NCI-H69 (cell line): ENCODE measurements at places on chromosomes 11 and 22.

DNA sequence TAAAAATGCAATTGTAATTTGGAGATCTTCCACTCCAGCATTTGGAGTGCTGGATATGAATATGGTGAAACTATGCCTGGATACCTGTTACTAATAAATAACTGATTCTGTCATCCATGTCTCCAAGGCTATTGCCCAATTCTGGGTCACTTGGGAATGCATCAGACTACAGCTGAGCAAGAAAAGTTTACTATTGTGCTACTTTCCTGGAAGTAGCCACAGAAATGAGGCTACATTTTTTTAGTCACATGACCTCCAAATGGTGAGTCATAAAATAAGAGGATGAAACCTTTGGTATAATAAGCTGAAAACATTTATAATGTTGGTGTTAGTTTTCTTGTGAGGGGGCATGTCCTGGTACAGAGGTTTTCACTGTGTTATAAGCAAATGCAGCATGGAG is 44.4 kb downstream of the DCDC1 start:
- DNase-seq: no peak

DNA sequence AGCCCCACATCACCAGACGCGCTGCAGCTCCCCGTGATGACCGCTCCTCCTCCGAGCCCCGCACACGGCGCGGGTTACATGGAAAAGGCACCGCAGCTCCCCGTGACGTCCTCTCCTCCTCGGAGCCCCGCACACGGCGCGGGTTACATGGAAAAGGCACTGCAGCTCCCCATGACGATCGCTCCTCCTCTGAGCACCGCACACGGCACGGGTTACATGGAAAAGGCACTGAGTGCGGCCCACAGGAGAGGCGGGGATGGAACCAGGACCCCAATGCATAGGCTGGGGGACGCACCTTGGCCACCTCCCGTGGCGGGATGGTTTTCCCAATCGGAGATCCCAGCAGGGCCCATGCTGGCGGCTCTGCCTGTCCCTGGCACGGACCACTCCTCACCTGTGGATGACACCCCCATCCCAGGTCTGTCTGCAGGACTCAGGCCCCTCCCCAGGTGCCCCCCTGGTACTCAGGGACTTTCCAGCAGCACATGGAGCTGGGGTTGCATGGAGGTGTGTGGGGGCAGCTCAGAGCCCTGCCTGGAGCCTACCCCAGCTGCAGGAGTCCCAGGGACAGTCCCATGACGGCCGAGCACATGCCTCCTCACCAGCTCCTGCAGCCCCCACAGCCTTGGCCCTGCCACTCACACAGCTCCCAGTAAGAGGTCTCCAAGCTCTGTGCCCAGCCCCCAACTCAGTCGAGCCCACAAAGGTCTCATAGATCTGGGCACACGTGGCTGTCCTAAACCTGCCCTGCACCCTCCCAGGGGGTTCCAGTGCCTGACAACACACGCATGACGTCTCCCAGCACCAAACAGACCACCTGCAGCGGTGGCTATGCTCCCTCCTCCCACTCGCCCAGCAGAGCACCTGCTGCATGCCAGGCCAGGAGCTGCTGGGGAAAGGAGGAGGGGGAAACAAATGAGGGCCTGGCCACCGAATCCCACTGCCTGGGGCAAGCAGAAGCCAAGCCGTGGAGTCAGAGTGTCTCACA is 166.6 kb downstream of the BRD1 start:
- DNase-seq: peak; percentile 59

- DNase-seq: peak; percentile 24
Observed at GRCh38 chr11:75471176-75471973, 38.4 kb upstream of the KLHL35 start.

- DNase-seq: no peak
Observed at GRCh38 chr22:50502628-50503474, 4.7 kb downstream of the LMF2 start.

- no peak for DNase-seq
Observed at GRCh38 chr22:38938221-38938620, 19.2 kb upstream of the APOBEC3A start.

DNA sequence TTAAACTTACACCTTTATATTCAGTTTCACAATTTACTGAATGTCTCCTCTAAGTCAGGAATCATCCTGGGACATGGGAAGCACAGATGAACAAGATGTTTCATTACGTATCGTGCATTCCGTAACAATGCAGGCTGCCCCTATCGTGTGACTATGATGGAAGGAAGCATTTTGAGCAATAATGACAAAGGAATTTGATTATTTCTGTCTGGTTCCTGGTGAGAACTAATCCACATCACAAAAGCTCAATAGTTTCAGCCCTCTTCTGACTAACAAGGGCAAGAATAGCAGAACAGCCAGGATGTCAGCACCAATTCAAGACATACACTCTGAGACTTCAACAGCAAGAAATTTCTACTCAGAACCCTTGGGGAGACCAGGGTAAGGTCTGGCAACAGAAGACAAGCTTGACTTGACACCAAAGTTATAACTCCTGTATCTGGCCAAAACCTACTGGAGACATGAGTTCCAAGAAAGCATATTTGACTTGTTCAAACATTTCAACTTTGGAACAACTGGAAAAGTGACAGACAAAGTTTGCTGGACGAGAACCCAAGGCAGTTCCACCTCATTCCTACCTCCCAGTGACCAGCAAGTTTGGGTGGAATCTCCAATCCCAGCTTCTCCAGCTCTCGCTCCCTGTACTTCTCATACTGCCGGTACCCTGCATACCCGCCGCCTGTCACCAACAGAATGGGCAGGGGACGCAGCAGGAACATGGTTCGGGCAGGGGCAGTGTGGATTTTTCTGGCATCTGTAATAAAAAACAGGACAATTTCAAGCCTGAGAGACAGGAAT is 14.3 kb downstream of the PISD start:
- DNase-seq: no peak

- no peak for DNase-seq
Observed at GRCh38 chr22:37182949-37183245, 5.2 kb downstream of the C1QTNF6 start.

- DNase-seq: no peak
Observed at GRCh38 chr22:37750596-37751162, 53.8 kb downstream of the TRIOBP start.

GRCh38 chr11:119828006-119828405 is 99.0 kb upstream of the NECTIN1 start:
- peak; percentile 74 for DNase-seq

DNA sequence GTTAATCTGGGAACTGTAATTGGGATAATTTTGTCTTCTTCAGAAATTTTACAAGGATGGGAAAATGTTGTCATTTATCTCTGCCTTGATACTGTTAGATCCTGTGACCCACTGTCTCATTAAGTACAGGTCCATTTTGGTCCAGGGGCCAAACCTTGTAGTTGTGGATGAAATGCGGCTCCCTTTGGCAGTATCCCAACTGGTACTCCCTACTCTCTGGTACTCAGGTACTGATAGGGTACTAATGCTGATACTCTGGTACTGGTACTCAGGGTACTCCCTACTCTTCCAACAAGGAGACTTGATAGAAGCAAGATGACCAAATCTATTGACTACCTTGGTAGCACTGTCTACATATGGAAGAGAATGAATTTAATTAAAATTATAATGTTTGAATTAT is 97.9 kb downstream of the GRAMD1B start:
- DNase-seq: no peak

GRCh38 chr11:47127213-47127612 is 49.5 kb downstream of the ARFGAP2 start:
- peak; percentile 79 for DNase-seq

DNA sequence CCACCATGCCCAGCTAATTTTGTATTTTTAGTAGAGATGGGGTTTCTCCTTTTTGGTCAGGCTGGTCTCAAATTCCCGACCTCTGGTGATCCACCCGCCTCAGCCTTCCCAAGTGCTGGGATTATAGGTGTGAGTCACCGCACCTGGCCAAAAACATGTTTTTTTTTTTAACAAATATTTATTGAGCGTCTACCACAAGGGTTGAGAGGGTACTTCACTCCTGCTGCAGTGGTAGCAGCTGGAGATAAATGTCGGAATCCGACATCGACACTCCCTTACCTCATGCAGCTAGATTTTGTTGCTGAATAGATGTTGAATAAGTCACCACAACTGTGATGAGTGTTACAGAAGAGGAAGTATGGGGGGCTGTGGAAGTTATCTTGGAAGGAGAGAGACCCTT is 971 bp downstream of the DNAJB13 start:
- peak; percentile 13 for DNase-seq

GRCh38 chr11:93921695-93922468 is 71.5 kb upstream of the VSTM5 start:
- peak; percentile 87 for DNase-seq

DNA sequence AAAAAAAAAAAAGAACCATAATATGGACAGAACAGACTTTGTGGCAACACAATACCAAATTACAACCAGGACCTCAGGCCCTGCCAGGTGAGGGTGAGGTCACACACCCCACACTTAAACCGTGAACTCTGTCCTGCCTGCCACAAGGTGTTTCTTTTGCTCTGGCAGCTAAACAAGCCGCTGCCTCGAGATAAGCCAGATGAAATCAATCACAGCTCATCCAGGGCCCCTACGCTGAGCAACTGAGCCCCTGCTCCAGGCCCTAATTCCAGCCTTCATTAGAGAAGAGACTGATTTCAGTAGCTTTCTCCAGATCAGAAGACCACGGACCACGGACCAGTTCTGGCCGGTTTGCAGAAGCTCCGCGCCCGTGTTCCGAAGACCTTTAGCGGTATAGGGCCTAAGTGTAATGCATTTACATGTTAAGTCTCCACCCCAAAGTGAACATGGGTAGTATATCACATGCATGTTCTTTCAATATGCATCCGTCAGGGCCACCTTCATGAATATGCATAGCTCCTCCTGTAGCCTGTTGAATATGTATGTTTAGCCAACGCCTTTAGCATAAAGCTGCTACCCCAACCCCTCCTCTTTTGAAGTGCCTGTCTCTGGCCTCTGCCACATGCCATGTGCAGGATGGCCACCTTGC is 14.8 kb upstream of the RAC2 start:
- DNase-seq: no peak

- peak; percentile 24 for DNase-seq
Observed at GRCh38 chr11:115931548-115932083, 427.4 kb upstream of the CADM1 start.

DNA sequence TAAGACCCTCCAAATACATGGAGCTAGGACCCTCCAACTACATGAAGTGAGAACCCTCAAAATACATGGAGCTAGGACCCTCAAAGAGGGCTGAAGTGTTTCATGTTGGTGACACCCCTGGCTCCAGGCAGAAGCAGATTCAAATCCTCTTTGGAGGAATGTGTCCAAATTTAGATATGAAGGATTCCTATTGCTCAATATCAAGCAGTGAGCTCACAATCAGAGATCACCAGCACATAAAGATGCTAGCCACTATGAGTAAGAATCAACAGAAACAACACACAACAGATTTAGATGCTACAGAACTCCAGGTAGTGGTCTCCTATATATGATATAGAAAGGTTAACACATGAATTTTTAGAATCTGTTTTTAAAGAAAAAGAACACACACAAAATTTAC is 11.2 kb upstream of the RAB3IL1 start:
- DNase-seq: no peak

DNA sequence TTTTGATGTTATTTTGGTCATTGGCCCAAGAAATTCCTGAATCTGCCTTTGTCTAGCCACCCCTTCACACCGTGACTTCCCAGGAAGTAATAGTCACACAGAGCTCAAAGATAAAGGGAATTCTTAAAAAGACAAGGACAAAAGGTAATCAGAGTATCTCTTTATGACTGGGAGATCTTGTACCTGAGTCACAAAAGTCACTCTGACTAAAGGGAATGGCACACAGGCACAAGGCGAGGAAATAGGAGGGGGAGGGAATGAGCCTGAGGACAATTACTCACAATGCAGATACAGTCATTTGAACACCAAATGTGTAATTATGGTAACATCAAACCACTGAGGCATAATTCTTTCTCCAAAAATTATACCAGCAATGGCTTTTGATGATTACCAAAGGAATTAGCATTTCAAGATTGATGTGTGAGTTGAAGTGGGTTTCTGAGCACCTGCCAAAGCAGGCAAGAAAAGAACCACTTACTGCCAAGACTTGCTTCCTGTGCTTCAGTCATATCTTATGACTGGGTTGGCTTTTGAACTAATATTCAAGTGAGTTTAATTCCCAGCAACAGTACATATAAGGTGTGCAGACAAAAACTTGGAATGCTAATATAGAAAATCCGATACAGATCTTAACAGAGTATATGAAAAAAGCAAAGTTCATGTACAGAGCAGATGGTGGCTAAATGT is 856.4 kb downstream of the LRRC4C start:
- DNase-seq: peak; percentile 62
